HFFc6 (cell line): ENCODE measurements at places on chromosomes 3 and 15.

GRCh38 chr3:127655641-127656040 is 17.1 kb upstream of the ABTB1 start:
- peak; percentile 58 for DNase-seq

GRCh38 chr3:192835818-192836815 is 81.5 kb downstream of the MB21D2 start:
- peak; percentile 46 for DNase-seq

- DNase-seq, result no peak
Observed at GRCh38 chr3:78967061-78967460, 800.7 kb downstream of the ROBO1 start.

GRCh38 chr15:89416339-89417183 is 79.8 kb downstream of the RHCG start:
- peak; percentile 63 for DNase-seq

- no peak for DNase-seq
Observed at GRCh38 chr3:14122301-14122700, 2.4 kb downstream of the CHCHD4 start.

DNA sequence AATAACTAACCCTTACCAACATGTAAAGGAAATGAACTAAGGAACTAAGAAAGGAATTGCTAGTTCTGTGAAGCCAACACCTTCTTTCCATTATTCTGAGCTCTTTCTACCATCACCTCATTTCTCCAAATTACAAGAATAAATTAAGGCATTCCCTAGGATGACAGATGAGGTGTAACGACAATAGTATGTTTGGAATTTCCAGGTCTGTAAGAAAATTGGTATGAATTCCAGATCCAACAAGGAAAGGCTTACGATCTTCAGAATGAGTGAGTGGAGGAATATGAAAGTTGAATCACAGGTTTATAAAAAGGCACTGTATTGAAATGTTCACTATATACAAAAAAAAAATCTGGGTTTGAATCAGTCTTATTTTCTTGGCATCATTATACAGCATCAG is 4.5 kb upstream of the NANOGP8 start:
- no peak for DNase-seq

GRCh38 chr15:99076555-99077308 is 28.1 kb upstream of the SYNM start:
- peak; percentile 75 for DNase-seq

DNA sequence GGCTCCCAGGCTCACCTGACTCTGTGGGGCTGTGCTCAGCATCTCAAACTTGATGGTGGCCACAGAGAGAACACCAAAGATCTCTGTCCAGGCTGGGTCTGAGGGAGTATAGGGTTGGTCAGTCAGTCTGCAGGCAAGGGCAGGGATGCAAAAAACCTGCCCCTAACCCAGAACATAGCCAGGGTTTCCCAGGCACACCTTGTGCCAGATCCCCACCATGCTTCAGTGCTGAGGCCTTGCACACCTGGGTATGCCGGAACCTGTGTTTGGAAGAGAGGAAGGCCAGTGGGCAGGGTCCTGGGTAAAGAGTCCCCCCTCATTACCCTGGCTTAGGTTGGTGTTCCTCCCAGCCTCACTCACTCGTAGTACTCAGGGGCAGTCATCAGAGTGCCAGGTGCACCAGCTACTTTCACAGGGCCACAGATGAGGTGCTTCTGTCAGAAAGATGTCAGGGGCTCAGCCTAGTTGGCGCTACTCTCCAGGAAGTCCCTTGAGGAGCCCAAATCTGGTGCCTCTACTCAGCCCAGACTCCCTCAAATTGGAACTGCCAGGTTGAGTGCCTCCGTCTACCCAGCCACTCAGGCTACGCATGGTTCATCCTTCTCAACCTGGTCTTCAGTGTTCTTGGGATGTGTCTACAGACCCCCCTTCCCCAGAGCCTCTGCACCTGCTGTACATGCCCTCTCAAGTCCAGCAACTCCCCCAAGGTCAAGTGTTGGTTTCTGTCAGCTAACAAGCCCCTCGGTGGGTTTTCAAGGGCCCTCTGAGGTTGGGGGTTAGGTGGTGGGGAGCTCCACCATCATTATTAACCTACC is 1.8 kb downstream of the DALRD3 start:
- no peak for DNase-seq

- no peak for DNase-seq
Observed at GRCh38 chr3:16992198-16992597, 107.4 kb downstream of the PLCL2 start.

GRCh38 chr3:179000144-179000543 is 71.5 kb downstream of the ZMAT3 start:
- DNase-seq, result peak; percentile 36

DNA sequence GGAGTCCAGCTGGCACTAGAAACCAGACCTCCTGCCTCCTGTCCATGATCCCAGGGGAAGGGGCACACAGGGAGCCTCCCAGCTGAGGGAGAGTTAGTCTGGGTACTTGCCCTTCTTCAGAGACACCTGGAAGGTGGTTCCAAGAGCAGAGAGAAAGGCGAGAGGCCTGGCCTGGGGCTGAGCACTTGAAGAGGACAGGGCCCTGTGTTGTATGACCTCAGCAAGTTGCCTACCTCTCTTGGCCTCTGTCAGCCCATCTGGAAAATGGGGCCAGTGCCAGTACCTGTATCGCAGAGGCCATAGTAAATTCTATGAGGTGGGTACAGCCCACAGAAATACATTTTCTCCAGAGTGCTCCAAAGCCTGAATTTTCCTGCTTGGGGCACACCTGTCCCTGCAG is 19.5 kb downstream of the PTH1R start:
- no peak for DNase-seq

GRCh38 chr15:40789119-40789518 is 17.8 kb upstream of the ZFYVE19 start:
- no peak for DNase-seq

GRCh38 chr3:674116-674515 is 418.7 kb upstream of the CNTN6 start:
- DNase-seq, result no peak

- peak; percentile 68 for DNase-seq
Observed at GRCh38 chr3:111303760-111304159, 232.1 kb downstream of the NECTIN3 start.

DNA sequence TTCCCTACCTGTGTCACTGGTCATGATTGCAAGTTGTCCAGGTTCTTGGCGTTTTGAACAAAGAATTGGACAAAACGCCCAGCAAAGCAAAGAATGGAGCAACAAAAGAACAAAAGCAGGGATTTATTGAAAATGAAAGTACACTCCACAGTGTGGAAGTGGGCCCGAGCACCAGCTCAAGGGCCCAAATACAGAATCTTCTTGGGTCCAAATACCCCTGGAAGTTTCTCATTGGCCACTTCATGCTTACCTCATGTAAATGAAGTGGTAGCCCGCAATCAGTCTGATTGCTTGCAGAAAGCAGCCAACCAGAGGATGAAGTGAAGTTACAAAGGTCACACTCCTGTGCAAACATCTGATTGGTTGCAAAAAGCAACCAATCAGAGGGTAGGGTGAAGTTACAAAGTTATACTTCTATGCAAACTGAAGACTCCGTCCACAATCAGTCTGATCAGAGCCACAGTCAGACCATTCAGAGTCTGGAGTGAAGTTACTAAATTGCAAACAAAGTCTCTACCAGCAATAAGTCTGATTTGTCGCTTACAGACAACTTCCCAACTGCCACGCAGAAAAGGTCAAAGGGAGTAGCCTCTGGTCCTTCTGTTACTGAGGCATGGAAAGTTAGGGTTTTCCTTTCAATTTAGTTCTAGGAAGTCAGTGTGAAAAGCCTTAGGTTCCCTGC is 8.3 kb upstream of the TM4SF1 start:
- DNase-seq, result no peak

DNA sequence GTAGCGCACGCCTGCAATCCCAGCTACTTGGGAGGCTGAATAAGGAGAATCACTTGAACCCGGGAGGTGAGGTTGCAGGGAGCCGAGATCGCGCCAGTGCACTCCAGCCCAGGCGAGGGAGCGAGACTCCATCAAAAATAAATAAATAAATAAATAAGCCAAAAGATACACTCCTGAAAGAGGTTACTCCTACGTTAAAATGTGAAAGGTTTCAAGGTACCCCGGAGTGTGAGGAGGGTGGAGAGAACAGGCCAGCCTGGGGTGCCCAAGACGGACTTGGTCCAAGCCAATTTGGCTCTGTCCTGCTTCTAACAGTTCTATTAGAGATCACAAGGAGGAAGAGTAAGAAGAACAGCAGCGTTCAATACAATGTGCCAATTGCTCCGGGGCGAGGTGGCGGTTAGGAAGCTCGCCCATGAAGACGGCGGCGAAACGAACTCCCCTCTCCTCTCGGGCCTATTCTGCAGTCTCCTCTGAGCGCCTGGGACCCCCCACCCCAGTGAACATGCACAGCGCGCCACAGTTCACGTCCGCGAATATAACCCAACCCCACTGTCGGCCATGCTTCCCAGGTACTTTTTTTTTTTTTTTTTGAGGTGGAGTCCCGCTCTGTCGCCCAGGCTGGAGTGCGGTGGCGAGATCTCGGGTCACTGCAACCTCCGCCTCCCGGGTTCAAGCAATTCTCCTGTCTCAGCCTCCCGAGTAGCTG is 942 bp downstream of the ELP6 start:
- no peak for DNase-seq

GRCh38 chr15:77731945-77732344 is 99.2 kb upstream of the LINGO1 start:
- DNase-seq, result no peak

DNA sequence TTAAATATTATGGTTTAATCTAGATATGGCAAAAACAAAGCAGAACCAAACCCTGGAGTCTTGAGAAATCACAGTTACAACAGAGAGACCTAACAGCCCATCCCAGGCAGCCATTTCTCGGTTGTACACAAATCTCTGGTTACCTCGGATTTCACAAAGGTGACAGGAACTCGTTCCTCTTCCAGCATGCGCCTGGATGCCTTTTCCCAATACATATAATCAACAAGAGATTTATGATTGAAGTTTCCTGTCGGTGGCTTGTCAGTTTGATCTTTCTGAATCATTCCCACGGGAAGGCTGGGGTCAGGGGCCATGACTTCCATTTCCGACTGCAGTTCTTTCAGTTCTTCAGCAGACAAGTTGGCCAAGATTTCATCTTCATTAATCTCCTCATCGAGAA is 445 bp downstream of the LMOD3 start:
- no peak for DNase-seq

DNA sequence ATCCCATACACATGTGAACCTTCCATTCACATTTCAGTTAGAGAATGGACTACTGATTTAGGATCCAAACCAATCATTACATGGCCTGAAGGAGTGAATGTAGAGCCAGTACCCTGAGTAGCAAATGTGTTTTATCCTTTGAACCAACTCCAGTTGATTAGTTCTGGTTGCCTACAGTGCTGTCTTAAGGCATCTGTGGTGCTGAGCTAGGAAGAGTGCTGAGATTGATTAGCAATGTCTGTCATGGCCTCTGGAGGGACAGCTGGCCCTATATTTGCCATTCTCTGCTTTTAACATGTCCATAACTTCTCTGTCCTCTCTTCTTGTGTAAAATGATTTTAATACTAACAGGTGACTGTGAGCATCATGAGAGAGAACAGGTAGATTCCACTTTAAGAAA is 11.1 kb downstream of the LRTM1 start:
- DNase-seq, result peak; percentile 12

DNA sequence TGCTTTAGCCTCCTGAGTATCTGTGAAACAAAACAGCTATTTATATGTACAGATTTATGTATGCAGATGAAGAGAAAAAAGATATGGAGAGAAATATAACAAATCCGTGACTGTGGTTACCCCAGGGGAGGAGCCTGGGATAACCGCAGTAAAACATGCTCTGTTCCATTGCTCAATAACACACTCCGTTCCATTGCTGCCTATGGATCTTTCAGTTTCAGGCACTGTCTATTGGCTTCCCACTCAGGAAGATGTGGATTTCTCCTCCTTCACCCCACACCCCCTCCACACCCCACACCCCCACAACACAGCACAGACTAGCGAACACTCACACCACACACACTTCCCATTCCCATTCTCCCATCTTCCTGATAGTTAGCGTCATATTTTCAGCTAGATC is 47.9 kb downstream of the CDCP1 start:
- no peak for DNase-seq

DNA sequence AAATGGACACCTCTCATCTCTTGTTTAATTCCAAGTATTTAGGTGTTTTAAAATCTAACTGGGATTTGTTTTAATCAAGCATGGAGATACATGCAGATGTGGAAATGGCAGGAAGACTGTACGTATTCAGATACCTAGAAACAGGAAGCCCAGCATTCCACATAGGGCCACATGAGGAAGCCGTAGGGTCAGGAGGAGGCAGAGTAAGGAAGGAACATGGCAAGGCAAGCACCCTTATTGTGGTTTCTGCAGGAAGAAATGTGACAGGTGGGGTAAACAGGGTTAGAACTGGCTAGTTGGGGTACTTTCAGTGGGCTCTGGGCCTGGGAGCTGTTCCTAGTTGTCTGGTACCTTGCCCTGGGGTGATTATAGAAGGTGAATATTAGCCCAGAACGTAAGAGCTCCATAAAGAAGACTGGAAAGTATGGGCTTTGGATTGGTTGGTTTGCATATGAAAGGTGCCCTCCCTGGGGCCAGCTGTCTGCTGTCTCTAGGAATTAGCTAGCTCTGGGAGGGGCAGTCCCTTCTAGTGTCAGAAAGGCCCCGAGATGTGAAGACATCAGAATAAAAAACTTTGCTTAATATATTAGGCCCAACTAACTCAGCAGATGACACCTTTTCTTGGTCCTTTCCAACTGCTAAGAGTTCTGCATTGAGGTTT is 107.7 kb upstream of the CADPS start:
- DNase-seq, result no peak

- peak; percentile 94 for DNase-seq
Observed at GRCh38 chr15:101684384-101684783, 32.2 kb upstream of the TM2D3 start.

DNA sequence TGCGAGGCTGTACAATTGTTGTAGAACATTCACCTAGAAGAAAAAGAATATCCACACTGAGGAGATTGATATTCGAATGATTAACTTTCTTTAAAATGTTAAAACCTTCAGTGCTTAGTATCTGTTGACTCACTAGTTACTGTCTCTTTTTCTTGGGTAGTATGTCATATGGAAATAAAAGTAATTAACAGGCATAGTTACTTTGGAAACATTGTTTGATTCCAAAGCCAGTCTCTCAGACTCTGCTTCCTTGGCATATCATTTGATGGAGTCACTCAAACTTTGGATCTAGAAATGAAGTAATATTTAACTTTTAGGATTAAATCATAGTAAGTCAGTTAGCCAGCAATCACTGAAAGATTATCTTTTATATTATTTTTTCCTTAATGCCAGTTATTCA is 63.4 kb downstream of the MAP2K5 start:
- no peak for DNase-seq

DNA sequence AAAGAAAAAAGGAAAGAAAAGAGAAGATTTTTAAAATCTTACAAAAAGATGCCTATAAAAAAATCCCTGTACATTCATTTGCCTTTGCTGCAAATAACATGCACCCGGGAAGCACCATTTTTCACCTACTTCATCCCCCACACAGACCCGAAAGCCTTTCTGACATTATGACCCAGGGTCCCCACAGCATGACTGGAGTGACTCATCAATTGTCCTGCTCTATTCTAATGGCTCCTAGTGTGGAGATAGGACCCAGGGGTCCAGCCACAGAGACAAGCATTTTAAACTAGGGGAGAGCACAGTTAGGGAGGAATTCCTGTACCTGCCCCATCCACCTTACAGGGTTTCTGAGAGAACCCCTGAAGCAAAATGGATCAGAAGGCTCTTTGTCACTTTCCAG is 14.7 kb upstream of the PXYLP1 start:
- no peak for DNase-seq

GRCh38 chr3:125261031-125261430 is 48.5 kb upstream of the SLC12A8 start:
- DNase-seq, result no peak
